RPMI7951 (cell line): ENCODE measurements at places on chromosomes 5 and 9. TPM values are rescaled to one million over a fixed set of nuclear protein-coding genes. Genes with fewer than 3 reads are reported as not detected.

WDR38 gene
- total RNA-seq = 0.12 and 0.20 TPM in 2 replicates

SELENOP gene
- total RNA-seq = 0.48 and 0.49 TPM in 2 replicates

HK3 gene
- total RNA-seq = not detected in 2 replicates

PTGS1 gene
- 10.1 and 11.5 TPM in 2 replicates for total RNA-seq
